PC-3 (cell line): ENCODE measurements at places on chromosomes 5 and 9.
A peak's percentile ranks its signal among the peaks of the same experiment; 100 is the strongest.

GRCh38 chr5:30620481-30621085, 572.9 kb upstream of the CDH6 start:
- DNase-seq, result no peak

GRCh38 chr5:108654051-108654450, 93.6 kb upstream of the FER start:
- peak; percentile 67 for DNase-seq

DNA sequence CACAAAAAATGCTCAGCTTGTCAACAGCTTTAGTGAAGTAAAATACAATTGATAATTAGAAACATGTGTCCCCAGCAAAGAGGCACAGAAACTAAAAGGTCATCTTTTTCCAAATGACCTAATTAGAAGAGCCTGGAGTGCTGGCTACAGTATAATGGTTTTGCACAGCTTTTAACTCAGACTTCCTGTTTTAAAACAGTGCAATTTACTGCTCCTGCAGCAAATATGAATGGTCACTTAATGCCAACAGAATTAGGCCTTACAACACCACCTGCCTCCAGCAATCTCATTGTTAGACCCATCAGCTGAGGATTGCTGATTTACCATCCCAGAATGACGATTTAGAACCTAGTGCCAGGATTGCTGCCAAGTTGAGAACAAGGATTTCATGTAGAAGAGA, 239.3 kb downstream of the CETN3 start:
- no peak for DNase-seq

- DNase-seq, result no peak
Measured at GRCh38 chr9:69153707-69154521, 20.2 kb upstream of the TJP2 start.

DNA sequence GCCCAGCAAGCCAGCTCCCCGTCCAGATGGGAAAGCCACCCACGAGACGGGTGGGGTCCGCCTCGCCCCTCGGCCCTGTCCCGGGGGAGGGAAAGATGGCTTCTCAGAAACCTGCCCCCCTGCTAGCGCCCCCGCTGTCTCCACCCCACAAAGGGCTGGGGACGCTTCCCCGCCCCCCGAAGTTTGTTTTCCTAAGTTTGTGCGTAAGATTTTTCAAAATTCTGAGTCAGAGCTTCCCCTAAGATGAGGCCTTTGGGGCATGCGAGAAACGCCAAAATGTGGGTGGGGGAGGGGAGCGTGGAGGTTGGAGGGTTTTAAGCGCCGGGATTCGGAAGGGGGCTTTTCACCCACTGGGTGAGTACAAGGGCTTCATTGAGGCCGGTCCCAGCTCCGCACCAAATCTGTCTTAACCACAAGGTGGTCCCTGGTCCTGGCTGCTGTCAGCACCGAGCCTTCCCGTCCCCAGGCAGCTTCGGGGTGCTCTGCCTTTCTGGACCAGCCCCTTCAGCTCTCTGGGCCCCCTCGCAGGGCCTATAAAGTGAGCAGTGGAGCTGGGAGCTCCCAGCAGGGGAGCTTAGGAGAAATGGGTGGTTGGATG, 32.3 kb downstream of the PRRX2 start:
- peak; percentile 6 for DNase-seq

- no peak for DNase-seq
Measured at GRCh38 chr9:133949486-133950061, 42.5 kb downstream of the VAV2 start.

- peak; percentile 99 for DNase-seq
Measured at GRCh38 chr5:90558344-90559192, at the start of gene ADGRV1. ADGRV1 (plus strand) TSS chr5:90558797; CDS start chr5:90558896, 99 bp downstream.

- no peak for DNase-seq
Measured at GRCh38 chr5:179610903-179611265, 12.6 kb downstream of the HNRNPH1 start.

GRCh38 chr5:135054546-135054945, 20.5 kb upstream of the PITX1 start:
- DNase-seq, result no peak
